ENCODE measurements at places on chromosomes 3 and 15.

- no peak for DNase-seq
These were observed 12.4 kb upstream of the TPM1 start for GRCh38 chr15:63030101-63030551.

DNA sequence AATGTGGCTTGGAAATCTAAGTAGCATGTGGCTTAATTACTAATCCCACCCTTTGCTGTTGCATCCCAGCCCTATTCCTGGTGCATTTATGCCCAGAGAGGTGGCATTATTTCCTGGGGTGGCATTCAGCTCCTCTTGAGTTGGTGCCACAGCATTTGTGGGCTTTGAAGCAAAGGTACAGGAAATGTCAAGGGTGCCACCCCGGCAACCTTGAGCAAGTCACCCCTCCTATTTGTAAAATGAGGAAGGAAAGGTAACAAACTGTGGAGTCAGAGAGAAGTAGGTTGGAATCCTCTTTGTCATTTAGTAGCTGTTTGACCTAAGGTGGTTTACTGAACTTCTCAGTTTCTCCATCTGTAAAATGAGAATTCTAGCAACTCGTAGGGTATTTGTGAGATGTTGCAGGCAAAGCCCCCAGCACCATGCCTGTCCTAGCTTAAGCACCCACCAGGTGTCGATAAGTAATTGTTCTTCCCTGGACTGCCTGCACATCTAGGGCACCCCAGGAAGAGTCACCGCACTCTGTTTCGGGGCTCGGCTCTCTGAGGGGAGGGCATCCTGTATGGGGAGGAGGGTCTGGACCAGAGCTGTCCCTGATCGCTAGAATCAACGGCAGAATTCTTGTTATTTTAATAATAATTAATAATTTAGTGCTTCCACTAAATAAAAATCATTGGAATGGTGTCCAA is 17.1 kb downstream of the ISG20 start:
- no peak for DNase-seq

- no peak for DNase-seq
These were observed 42.4 kb upstream of the TM4SF1 start for GRCh38 chr3:149419816-149420215.

DNA sequence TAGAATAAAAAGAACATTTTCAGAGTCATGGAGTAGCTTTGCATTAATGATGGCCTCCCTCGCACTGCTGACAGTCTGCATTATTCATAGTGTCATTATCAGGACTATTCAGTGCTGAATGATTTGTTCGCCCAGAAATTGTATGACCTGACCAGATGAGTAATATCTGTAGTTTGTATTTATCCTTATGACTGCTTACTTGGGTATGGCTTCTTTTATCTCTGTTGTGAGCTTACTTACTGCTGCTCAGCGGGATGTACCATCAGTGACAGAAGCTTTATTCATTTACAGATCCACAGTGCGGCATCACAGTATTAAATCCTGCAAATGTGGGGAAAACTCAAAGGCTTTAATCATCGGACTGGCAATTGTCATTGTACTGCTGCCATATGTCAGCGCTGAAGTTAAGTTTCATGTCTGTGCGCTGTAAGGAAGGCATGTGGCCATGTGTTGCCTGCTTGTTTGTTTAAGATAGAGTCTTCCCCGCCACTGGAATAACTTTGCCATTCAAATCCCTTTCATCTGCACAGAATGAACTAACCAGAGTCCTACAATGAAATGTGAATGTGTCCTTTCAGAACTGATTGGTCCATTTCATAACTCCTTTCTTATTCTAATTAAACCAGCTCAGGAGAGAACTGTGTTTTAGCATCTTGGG is 262.2 kb downstream of the CHL1 start:
- no peak for DNase-seq

DNA sequence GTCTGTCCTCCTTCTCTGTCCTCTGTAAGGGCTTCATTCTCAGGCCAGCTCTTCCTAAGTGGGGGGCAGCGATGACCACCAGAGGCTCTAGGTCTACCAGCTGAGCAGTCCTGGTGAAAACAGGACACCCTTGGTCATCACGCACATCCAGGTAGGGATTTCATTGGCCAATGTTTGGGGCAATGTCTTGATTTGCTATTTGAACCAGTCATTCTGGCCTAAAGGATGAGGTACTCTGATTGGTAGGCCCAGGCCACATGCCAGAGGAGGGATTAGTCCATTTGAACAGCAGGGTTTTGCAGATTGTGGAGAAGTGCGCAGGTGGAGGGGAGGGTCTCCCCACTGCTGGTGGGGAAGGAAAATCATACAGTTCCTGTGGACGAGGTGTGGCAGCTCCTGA is 57.3 kb downstream of the PLXNA1 start:
- DNase-seq, result no peak

DNA sequence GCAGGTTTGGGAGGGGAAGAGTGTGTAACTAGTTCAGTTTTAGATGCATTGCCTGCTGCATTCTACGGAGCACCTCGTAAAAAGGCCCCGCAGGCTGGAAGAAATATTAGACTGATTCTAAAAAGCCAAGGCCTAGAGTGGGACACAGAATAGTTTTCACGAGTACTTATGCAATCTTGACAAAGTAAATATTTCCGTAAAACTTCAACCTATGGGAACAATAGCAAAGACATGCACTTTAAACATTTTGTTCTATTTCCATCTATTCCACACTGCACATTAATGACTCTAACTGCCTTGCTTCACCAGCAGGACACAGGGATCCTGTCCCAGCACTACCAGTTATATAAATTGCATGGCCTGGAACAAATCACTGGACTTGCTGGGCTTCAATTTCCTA is 260.0 kb downstream of the FOXP1 start:
- no peak for DNase-seq

GRCh38 chr15:74782259-74783071 is 585 bp downstream of the CSK start:
- DNase-seq, result no peak

DNA sequence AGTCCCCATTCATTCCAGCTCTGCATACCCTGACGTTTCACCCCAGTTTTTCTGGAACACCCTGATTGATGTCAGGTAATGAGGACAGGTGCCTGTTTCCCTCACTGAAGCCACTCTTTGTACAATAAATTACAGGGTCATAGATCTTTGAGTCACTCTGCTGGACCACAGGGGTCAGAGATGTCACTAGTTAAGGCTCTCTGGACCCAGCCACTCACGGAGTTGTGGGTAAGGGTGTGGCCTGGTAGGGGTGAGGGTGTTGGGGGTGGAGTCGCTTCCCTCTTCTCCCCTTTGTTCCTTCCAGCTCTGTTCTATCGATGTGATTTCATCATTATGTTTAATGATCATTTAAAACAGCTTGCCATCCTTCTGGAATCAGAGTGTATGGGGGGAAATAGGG is 512 bp downstream of the IQCF5 start:
- no peak for DNase-seq

GRCh38 chr3:157125101-157125500 is 34.8 kb downstream of the CCNL1 start:
- no peak for DNase-seq

DNA sequence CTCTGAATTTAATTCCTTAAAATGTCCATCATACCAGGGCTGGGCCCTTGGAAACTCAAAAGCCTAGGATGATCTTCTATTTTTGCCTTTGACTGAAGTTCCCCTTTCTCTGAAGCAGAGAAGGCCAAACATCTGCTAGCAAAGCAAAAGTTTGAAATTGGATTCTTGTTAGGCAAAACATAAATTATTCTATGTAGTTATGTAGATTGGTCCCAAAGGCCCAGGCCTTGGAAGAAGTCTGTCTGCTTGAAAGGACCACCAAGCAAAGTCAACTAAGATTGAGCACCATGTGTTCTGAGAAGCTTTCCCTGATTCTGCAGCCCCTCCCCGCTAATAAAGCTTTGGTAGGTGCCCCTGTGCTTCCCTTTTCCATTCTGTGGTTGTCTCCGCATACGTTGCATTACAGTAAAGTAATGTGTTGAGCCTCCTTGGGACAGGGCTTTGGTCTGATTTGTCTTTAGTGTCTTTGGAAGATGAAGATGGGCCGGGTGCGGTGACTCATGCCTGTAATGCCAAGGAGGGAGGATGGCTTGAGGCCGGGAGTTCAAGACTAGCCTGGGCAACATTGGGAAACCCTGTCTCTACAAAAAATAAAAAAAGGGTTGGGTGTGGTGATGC is 56.4 kb downstream of the RPL39L start:
- no peak for DNase-seq

DNA sequence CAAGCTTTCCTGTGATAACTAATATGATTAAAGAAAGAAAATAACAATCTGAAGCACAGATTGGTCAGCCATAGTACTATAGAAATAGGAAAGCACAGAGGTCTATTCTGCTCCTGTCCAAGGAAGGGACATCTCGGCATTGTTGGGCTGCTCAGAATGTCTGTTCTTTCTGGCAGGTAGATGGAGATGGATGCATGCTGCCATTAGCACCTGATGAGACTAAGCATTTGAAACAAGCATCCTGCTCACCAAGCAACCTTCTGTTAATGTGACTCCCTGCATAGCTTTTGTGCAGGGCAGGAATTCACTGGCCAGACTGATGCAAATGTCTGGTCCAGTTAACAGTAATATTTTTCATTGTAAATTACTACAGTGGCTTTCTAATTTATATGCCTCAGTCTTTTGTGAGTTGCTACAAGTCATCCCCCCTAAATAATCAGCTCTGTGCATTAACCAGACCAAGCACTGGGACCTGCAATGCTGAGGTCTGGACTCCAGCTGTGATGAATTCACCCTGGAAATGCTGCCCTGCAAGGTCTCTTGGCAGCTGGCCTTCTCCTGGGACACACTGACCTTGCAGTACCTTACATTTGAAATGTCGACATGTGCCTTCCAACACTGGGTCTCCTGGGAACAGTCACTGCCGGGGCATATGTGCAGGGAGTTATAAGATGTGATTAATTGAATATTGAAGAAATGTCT is 1123.7 kb downstream of the IGSF11 start:
- DNase-seq, result no peak

DNA sequence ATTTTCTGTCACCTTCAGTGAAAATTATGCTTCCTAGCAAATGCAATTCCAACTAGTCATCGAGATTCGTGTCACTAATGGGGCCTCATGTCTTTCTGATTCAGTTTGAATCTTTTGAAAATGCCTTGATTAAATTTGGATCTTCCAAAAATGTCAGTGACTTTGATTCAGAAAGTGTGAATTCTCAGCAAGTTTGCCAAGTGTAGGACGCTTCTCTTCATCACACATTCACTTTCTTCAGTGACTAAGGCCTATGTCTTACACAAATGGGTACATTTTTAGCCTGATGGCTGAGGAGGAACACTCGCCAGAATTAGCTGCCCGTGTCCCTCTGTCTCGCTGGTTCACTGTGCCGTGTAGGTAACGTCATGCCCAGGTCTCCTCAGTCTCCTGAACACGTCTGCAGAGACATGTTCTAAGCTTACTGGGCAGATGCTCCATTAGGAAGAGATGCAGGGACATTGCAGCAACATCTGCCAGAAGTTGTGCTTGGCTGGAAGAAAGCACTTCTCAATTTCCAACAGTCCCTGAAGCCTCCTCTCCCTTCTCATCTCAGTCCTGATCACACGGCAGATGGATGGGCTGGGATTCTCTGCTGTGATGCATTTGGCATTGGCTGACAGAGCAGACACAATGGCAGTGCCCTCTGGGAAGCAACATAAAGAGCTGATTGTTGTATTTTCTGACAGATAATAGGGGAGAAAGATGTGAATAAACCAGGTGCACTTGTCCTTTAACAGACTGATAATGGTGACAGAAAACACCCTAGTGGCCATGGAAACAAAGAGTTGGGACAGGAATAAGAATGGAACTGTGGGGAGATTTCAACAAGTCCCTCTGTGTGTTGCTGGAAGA is 29.1 kb upstream of the LYZL4 start:
- no peak for DNase-seq

GRCh38 chr3:139620438-139620837 is 57.3 kb downstream of the NMNAT3 start:
- DNase-seq, result no peak

- DNase-seq, result no peak
These were observed 862.1 kb downstream of the ROBO1 start for GRCh38 chr3:78905700-78906099.

DNA sequence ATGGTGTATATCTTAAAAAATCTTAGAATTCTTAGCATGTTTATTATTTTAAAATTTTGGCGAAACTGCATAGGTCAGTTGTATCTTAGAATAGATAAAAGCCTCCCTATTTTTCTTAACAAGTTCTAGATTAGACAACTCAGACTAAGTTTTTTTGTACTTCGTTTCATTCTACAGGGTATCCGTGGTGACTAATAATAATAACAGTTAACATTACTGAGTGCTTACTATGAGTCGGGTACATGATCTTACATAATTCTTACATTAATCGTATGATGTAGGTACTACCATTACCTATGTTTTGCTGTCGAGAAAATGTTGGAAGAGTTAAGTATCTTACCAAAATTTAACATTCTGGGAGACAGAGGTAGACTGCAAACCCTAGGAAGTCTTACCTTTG is 60.7 kb downstream of the UBE2E2 start:
- no peak for DNase-seq

GRCh38 chr15:85956532-85957275 is 123.0 kb upstream of the AGBL1 start:
- DNase-seq, result no peak

GRCh38 chr3:53707222-53707621 is 139.0 kb downstream of the CHDH start:
- DNase-seq, result no peak

DNA sequence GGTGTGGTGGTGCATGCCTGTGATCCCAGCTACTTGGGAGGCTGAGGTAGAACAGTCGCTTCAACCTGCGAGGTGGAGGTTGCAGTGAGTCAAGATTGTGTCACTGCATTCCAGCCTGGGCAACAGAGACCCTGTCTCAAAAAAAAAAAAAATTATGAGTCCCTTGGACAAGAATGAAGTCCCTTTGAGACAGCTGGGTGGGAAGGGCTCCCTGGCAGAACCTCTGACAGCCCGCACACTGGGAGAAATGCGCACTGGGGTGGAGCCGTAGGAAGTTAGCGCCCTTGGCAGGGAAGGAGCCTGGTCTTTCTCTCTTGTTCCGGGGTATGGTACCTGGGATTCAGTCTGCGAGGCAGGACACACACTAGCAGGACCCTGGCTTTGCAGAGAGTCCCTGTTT is 51.4 kb downstream of the SLC30A4 start:
- DNase-seq, result no peak

GRCh38 chr3:89527736-89528305 is 420.4 kb downstream of the EPHA3 start:
- DNase-seq, result no peak

- no peak for DNase-seq
These were observed 59.0 kb downstream of the FEM1B start for GRCh38 chr15:68336516-68336915.

GRCh38 chr15:99954361-99955180 is 221.3 kb upstream of the LYSMD4 start:
- DNase-seq, result no peak

- no peak for DNase-seq
These were observed 27.4 kb downstream of the SCG5 start for GRCh38 chr15:32668942-32669341.

GRCh38 chr3:194876403-194877095 is 190.9 kb downstream of the FAM43A start:
- no peak for DNase-seq

GRCh38 chr3:139292711-139293664 is 50.8 kb upstream of the MRPS22 start:
- no peak for DNase-seq

DNA sequence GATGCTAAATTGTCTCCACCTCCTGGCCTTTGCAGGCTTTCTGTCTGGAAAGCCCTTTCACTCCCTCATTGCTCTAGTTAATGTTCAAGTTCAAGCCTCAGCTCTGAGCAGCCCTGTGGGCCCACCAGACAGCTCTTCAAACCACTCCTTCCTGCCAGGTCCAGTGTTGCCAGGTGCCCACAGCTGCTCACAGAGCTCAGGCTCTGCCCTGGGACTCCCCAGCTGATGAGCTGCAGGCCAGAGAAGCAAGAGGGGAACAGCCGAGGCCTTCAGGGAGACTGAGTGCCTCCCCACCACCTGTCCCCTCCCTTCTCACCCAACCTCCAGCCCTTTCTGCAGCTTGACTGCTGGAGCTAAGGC is 1.3 kb upstream of the ZBTB47 start:
- DNase-seq, result no peak

Data from stimulated activated CD8-positive, alpha-beta memory T cell treated with anti-CD3 and anti-CD28 coated beads, Interleukin-4, amount 100 ng/mL, for 1 hour (primary cell).